Eye (tissue), 1 donor: ENCODE measurements at places on chromosomes 2 and 18.

GRCh38 chr18:37393945-37394609 is 171.5 kb downstream of the CELF4 start:
- DNase-seq = peak; percentile 94

GRCh38 chr2:121659933-121660332 is 10.7 kb upstream of the CLASP1 start:
- no peak for DNase-seq

GRCh38 chr18:46013484-46014189 is 46.5 kb upstream of the EPG5 start:
- no peak for DNase-seq

DNA sequence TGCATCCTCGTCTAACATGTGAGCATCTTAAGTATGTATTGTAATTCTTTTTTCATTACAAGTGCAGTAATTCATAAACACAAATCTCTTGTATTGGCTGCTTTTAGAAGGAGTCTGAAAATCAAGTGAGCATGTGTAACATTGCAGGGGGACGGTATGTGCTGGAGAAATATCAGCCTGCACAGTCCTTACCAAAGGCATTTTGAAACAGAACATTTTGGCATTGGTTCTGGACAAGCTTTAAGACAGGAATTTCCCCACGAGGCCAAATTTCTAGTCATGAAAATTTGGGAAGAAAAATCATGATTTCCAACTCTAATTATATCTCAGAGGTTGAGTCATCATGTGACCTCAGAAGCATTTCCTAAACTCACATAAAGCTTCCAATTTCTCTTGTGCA is 24.7 kb upstream of the NRP2 start:
- DNase-seq = no peak

DNA sequence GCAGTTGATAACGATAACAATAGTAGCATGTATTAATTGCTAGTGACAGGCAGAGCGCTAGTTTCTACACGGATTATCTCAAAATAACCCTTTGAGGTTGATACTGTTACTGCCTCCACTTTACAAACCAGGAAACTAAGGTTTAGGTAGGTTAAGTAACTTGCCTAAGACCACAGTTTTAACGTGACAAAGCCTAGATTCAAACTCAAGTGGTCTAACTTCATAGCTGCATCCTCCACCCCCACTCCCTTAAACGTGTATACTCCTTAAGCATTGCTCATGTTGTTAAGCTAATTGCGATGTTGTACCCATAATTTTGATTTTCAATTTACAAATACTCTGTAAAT is 1.2 kb downstream of the ME2 start:
- no peak for DNase-seq
